ENCODE measurements at places on chromosomes 12 and 14.
A peak's percentile ranks its signal among the peaks of the same experiment; 100 is the strongest.

DNA sequence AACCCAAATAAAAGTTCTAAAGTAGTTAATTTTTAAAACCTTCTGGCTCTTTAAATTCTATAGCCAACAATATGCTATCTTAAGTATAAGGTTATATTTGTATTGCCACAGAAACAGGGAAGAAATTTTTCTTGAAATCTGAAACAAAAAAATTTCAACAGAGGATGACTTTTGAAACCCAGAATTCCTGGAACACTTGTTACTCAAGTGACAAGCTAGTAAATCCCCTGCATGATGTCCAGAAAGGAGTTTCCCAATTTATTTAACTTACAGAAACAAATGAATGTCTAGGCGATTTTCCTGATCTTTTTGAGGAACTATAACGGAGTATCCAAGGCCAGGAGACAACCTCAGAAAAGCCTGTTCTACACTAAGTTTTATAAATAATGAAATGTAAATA lies 69.6 kb downstream of the SLC41A2 start:
- DNase-seq, result no peak

- DNase-seq, result no peak
These were observed 5.0 kb upstream of the RFLNA start for GRCh38 chr12:124289634-124290600.

- DNase-seq, result no peak
These were observed 103.8 kb upstream of the RESF1 start for GRCh38 chr12:31855427-31855826.

- DNase-seq, result no peak
These were observed 381.4 kb downstream of the TMEM117 start for GRCh38 chr12:44217146-44217883.

DNA sequence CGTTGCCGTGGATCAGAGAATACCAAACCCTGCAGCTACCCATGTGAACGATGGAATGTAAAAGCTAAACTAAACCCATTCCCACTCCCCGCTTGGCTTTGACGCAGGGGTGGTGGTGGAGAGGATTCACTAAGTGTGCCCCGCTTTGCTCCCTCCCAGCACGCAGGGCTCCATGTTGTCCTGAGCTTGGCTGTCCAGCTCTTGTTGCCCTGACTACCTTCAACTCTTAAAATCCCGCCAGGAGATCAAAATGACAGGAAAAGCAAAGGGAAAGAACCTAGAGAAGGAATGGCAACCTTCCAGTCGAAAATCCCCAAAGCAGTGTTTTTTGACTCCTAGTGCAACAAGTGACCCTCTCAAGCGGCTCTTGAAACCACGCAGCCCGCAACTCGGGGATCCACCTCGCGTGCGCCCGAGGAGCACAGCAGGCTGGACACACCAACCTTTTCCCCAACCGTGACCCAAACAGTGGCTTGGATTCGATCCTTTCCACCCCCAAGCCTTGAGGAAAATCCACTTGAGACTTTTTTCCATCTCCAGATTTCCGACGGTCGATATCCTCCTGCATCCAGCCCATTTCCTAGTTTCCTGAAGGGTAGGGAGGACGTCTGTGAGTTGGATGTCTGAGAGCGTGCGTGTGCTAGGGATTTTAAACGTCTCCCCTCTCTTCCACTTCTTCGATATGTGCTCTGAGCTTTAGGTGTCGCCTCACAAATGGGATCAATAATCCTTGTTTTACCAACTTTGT lies 1.4 kb downstream of the SYT10 start:
- no peak for DNase-seq

- DNase-seq, result peak; percentile 29
These were observed 73.1 kb upstream of the GPR68 start for GRCh38 chr14:91317381-91318308.

GRCh38 chr14:67464879-67465278 lies 23.6 kb downstream of the TMEM229B start:
- DNase-seq, result no peak

DNA sequence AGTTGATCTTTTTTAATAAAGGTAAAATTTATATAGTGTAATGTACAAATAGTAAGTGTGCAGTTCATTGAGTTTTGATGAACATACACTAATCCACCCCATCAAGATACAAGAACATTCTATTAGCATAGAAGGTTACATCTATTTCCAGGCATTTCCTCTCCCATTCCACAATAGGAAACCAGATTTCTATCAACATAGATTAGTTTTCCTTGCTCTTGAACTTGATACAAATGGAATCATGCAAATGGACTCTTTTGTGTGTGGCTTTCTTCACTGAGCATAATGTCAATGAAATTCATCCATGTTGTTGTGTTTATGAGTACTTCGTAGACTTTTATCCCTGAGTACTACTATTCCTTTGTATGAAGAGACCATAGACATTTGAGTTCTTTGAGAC lies 10.8 kb downstream of the STYX start:
- DNase-seq, result no peak

DNA sequence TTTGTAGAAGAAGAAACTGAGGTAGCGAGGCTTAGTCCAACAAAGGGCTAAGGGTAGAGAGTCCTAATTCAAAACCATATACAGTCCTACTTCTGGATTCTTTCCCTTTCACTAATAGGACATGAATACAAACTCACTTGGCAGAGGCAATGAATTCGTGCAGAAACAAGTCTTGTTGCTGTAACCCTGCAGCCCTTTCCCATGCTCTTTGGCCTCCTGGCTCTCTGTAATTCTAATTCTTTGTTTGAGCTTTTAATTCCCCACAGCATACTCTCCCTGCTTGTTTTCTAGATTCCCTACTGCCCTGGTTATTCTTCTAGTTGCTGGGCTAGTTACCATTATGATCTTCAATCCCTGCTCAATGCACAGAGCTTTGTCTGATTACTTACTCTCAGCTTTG lies 381.4 kb downstream of the ETNK1 start:
- DNase-seq, result no peak

DNA sequence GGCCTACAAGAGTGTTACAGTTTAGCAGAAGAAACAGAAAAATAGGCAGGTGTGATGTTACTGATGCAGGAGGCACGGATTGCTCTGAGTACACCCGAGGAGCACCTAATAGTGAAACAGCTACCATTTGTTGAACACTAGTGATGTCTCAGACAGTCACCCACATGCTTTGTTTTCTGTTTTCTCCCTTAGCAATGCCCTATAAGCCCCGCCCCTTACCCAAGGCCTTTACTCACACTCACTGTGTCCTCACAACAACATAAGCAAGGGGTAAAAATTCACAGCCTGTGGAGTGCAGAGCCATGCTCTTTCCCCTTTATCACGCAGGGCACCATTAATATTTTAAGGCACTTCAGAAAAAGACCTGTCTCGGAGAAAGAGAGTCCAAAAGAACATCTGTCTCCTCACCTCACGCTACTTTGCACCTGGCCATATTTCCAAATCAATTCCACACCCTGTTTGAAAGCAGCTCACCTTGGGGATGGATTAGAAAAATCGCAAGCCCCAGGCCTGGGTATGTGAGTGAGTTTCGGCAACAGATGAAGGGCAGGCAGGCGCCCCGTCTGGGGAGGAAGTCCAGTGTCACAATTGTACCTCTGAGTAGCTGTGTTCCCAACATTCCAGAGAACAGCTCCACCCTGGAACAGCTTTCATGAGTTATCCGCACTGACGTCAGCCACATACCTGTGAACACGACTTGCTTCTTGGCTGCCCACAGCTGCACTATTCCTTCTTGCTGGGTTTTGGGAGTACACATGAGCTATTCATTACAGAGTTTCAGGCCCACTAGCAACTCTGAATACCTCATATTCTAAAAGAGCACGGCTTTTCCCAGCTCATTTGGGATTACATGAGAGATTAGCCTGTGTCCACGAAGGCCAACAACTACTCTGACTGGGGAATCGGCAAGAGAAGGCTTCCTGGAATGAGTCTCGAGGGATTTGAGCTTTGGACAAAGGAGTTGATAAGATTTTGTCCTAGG lies 26.0 kb downstream of the MAPK1IP1L start:
- DNase-seq, result no peak

DNA sequence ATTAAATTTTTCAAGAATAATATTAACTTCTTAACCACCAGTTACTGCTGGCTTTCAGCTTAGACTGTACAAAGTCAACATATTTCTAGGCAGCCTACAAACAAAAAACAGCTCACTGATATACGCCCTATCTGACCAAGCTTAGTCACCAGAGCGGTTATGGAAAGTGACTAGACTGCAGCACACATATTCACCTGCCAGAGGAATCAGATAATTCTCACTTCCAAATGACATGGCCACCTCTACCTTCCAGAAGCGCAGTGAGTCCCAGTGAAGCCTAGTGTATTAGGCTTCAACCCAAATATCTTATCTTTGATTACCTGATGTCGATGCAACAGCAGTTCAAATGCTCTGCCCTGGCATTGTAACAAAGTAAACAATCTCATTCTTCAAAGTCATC lies 8.5 kb downstream of the STXBP6 start:
- DNase-seq, result no peak

All from HTR-8/SVneo (cell line).